Myometrial cell (primary cell): ENCODE measurements at places on chromosomes 4 and X. TPM values are rescaled to one million over a fixed set of nuclear protein-coding genes. Genes with fewer than 3 reads are reported as not detected.

Gene SLC9B1
- total RNA-seq, result 0.29 TPM in 1 of 2 replicates, not detected in the other

Gene MAGEC3
- not detected in 2 replicates for total RNA-seq

Gene TENT5D
- not detected in 2 replicates for total RNA-seq

Gene RBM46
- not detected in 2 replicates for total RNA-seq

Gene SLITRK4
- total RNA-seq, result not detected in 2 replicates

Gene SYNPO2
- 6.9 and 10.8 TPM in 2 replicates for total RNA-seq
